Stimulated activated CD8-positive, alpha-beta memory T cell treated with anti-CD3 and anti-CD28 coated beads, Interleukin-4, amount 100 ng/mL, for 4 hours (primary cell): ENCODE measurements at places on chromosomes 12 and 14.

GRCh38 chr12:32588604-32589003, 90.5 kb upstream of the DNM1L start:
- no peak for DNase-seq

GRCh38 chr12:68529466-68529865, 81.2 kb upstream of the RAP1B start:
- no peak for DNase-seq

DNA sequence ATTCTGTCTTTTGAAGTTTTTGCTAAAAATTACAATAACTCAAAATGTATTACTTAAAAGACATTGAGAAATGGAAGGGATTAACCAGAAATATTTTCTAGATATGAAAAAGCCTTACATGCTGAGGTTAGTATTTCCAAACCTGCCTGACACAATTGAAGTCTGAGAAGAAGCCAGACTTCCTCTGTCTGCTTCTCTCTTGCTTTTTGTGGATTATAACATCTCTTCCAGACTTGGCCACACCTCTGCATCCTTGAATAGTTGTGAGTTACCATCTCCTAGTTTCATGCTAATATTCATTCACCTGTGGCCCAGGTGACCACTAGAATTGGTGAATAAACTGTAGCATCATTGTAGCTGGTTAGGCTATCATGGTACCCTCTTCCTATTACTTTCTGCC, 497.6 kb downstream of the SLC16A7 start:
- no peak for DNase-seq

- DNase-seq, result no peak
Measured at GRCh38 chr12:47276621-47277309, 197.0 kb upstream of the AMIGO2 start.

- no peak for DNase-seq
Measured at GRCh38 chr12:94553130-94553519, 93.5 kb upstream of the CEP83 start.

DNA sequence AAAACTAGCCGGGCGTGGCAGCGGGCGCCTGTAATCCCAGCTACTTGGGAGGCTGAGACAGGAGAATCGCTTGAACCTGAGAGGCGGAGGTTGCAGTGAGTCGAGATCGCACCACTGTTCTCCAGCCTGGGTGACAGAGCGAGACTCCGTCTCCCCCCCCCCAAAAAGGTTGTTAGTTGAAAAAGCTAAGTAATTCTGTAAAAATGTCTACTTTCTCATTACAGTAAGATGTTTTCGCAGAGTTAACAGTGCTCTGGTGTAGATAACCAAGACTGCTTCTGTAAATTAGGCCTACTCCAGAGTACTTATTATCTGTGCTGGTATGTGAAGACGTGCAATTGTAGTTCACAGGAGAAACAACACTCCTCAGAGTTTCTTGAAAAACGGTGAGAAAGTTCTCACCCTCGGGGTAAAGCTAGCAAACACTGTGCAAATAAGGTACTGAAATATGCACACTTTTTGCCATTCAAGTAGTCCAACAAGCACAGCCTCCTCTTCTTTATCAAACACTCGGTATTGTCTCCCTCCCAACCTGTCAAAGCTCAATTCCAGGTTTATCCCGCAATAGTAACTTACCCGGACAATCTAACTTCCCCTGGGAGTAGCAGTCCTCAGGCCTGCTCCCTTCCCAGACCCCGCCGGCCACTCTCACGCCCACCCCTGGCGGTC, 974 bp downstream of the BTBD7 start:
- DNase-seq, result no peak

GRCh38 chr12:55499810-55500252, 7.7 kb downstream of the OR6C68 start:
- DNase-seq, result no peak

GRCh38 chr14:100239211-100239839, 381 bp downstream of the YY1 start:
- no peak for DNase-seq

DNA sequence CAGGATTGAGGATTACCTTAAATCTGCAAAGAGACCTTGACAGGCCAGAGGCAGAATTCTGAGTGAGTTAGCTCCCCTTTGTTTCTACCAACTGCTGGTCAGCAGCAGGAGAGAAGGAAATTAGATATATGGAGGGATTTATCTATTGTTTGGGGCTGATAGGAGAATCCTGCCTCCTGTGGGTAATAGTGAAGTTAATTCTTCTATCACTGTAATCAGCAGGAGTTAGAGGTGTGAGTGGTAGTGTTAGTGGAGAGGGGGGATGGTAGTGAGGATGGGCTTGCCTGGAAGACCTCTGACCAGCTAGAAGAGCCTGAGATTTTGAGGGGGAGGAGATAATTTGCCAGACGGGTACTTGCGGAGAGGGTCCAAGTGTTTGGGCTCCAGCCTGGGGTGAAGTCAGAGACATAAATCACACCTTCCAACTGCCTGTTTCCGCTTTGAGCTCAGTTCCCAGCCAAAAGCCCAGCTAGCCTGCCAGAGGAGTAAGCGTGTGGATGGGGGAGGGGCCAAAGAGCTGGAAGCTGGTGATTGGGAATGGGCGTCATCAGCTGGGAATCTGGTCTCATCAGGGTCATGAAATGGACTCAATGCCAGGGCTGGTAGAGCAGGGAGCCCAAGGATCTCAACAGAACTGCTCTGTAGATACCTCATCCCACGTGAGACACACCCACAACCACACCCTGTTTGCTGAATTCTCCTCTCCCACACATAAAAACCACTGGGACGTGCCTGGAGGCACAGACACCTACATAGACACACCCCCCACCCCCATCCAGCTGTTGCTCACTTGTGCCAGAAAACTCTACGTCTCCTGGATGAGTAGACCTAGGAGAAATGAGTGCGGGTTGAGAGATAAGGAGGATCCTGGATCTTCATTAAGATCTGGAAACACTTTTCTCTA, 13.1 kb upstream of the ITGA5 start:
- DNase-seq, result no peak

DNA sequence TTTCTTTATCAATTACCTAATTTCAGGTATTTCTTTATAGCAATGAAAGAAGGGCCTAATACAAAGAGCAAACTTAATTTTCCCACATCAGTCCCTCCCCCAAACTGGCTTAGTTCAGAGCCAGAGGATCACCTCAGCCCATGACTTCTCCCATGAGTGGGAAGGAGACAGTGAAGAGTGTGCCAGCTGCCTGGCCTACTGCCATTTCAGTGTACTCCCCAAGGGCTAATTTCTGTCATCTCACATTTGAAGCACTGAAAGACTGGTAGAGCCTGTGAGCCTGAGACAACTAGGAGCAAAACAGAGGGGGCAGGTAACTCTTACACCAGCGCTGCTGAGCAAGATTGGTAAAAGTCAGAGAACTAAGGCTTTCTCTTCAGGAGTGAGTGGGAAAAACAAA, 29.1 kb upstream of the ADAM20 start:
- no peak for DNase-seq

GRCh38 chr12:46896680-46897079, 70.9 kb upstream of the SLC38A4 start:
- no peak for DNase-seq

GRCh38 chr14:99667821-99668220, 16.3 kb upstream of the CYP46A1 start:
- DNase-seq, result no peak

DNA sequence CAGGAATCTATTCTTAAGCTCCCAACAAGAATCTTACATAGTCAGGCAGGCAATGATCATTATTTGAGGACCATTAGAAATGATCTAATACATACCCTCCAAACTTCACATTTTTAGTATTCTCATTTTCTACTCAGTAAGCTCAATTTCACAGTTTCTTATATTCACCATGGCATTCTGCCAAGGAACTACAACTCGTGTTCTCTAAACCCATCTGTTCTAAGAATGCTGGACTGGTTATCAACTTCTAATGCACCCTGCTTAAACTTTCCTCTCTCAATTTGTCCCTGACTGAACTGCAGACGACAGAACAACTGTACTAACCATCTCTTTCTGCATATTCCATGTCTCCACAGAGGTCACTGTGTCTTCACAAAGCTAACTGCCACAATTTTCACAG, 58.6 kb downstream of the GXYLT1 start:
- DNase-seq, result no peak

- no peak for DNase-seq
Measured at GRCh38 chr14:76138758-76139723, 12.7 kb upstream of the GPATCH2L start.

- no peak for DNase-seq
Measured at GRCh38 chr12:113955109-113955970, 10.8 kb downstream of the RBM19 start.

DNA sequence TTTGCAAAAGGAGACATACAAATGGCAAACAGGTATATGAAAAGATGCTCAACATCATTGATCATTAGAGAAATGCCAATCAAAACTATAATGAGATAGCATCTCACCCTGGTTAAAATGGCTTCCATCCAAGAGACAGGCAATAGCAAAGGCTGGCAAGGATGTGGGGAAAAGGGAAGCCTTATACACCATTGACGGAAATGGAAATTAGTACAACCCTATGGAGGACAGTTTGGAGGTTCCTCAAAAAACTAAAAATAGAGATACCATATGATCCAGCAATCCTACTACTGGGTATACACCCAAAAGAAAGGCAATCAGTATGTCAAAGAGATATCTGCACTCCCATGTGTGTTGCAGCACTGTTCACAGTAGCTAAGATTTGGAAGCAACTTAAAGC, 17.3 kb upstream of the CKAP4 start:
- DNase-seq, result no peak

DNA sequence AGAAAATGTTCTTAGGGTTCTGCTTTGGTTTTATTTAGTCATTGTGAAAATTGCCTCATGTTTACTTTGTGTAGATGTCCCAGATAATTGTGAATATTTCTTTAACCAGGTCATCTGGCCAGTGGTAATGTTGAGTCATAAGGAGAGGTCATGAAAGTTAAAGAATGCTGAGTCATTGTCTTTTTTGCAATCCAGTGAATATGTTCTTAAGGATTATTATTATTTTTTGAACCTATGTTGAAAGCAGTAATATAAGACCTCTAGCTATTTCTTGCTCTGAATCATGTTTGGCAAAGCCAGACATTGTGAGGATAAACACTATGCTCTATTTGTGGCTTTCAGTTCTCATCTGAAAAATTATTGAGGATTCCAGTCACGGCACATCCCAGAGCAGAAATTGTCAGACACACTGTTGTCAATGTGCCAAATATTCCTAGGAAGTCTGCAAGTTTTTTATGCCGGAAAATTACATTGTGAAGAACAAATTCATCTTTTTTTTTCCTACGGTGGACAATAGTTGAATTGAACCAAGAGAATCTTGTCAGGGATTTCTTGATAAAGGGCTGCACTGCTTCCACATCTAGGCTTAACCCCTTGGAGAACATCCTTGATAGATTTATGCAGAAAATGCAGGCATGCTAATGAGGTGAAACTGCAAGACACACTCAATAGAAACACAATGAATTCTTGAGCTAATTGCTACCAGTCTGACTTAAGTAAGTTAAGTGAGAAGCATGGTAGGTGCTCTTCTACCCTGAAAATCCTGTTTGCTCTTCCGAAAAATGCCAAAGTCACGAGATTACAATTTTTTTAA, 369.6 kb downstream of the ATP23 start:
- no peak for DNase-seq

- no peak for DNase-seq
Measured at GRCh38 chr14:64726585-64726890, 22.3 kb downstream of the PLEKHG3 start.

- no peak for DNase-seq
Measured at GRCh38 chr12:112153893-112154219, 28.5 kb downstream of the TRAFD1 start.

DNA sequence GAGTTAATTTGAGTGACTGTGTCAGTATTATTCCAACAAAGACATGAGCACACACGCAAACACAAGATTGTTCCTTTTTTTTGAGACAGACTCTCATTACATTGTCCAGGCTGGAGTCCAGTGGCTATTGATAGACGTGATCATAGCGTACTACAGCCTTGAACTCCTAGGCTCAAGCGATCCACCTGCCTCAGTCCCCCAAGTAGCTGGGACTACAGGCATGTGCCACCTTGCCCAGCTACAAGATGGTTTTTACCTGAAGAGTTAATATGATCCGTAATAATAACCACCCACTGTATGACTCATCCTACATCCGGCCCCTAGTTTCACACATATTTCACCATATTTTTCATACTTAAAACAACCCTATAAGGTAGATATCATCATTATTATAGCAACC, 26.8 kb downstream of the BCAT1 start:
- no peak for DNase-seq

- DNase-seq, result no peak
Measured at GRCh38 chr12:18323159-18323558, 61.8 kb downstream of the PIK3C2G start.

GRCh38 chr12:63276537-63277365, 125.8 kb upstream of the AVPR1A start:
- DNase-seq, result no peak

DNA sequence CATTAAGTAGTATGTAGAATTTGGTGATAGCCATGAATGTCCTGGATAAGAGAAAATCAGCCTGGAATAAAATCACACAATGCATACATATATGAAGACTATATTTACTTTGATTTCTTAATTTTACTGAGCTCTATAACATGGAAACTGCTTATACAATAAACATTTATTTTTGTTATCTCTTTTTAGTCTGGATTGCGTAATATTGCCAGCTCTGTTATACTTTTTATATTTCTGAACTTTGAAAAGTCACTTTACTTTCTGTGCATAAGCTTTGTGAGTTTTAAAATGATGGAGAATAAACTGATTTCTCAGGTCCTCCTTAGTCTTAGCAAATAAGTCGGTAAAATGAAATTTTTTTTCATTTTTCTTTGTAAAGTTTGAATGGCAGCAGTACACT, 19.2 kb upstream of the ABCD2 start:
- no peak for DNase-seq

DNA sequence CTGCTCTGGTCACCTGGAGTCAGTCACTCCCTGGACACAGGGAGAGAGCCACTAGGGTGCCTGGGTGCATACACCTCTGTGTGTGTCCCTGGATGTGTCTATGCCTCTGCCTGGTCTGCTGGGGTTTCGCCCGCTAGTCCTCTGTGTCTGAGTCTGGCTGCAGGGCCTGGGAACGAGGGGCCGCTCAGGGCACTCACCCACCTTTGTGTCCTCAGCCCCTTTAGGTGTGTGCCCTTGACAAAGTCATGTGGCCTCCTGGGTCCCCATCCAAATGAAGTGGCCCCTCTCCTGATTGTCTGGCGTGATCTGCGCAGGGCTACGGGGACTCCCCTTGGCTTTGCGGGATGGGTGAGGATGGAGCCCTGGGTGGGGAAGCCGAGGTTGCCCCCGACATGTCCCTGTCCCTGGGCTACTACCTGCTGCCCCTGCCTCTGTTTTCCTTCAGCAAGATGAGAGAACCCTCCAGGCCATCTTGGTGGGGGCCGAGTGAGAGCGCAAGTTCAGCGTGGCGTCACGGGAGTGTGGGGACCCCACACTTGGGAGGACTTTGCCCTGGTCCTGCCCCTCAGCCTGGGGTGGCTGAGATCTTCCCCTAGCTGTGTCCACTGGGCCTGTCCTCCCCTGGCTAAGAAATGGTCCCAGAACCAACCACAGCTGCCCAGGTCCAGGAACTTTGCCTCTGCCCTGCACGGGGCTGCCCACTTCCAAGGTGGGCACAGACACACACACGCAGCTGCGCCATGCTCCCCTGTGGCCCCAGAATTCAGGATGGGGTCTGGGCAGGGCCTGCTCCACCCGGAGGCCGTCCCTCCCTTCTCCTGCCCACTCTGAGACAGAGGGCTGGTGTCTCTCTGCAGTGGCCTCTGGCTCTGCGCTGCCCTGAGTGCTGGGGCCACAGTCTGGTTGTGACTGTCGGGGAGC, 2.7 kb upstream of the AHNAK2 start:
- DNase-seq, result no peak
